ENCODE measurements at places on chromosomes 4 and X.

- DNase-seq = no peak
Observed at GRCh38 chrX:750263-750662, 119.7 kb downstream of the SHOX start.

GRCh38 chrX:17024886-17025285 lies 78.4 kb downstream of the REPS2 start:
- DNase-seq = no peak

DNA sequence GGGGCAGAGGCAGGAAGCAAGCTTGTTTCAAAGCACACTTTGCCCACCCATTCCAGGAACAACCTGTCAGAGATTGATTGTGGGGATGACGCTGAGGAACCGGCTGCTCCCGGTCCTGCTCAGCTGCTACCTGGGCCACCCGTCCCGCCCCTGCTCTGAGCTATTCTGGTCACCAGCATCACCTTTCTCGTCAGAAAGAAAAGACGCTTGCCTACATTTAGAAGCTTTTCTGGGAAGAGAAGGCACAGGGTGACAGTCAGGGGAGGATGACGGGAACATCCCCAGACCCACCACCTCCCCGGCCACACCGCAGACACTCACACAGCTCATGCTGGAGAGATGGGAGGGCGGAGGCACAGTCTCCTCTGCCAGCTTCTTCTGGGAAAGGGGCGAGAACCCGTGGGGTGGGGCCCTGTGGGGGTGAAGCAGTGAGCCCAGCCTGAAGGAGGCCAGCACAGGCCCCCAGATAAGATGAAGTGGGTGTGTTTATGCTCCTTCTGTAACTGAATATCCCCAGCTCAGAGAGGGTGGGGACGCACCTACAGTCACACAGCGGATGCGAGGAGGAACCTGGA lies 81.8 kb downstream of the CPZ start:
- no peak for DNase-seq

- DNase-seq = no peak
Observed at GRCh38 chr4:186780291-186781031, 56.8 kb upstream of the FAT1 start.

GRCh38 chr4:69214716-69215115 lies at the start of gene UGT2B11:
UGT2B11 (minus strand) TSS chr4:69214748; CDS start chr4:69214722, 26 bp downstream.
- DNase-seq = no peak

- peak; percentile 9 for DNase-seq
Observed at GRCh38 chr4:38803833-38804653, 548 bp downstream of the TLR1 start.

DNA sequence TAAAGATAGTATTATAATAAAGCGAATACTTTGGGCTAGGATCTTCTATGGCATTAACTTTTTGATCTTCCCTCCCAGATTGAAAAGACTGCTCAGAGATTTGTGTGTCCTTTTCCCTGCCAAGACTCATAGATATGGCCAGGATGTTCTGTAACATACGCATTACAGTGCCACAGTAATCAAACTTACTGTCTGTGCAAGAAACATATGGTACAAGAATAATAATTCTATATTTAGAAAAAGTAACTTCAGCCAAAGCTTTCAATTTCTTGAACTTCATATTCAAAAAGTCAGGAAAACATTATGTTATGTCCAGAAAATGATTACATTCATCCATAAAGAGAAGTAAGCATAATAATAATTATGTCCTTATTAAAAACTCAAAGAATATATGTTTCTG lies 100.9 kb upstream of the GUCY1A1 start:
- no peak for DNase-seq

DNA sequence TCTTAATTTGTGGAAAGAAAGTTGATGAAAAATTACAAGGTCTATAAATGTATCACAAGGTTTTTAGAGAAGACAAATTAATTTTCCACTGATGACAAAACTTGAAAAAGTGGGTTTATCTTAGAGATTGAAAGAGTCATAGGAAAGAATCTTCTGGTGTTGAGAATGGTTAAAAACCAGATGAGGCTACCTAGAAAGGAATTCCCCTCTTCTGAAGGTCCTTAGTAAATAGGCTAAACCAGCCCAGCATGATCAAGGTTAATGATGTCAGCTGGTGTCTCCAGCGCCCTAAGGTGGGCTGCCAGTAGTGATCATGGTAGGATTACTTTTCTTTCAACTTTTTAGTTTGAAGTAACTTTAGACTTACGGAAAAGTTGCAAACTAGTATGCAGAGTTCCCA lies 71.8 kb upstream of the PGRMC2 start:
- no peak for DNase-seq

GRCh38 chr4:176451443-176451842 lies 131.7 kb downstream of the SPCS3 start:
- DNase-seq = no peak

GRCh38 chrX:39774774-39775328 lies 322.9 kb downstream of the BCOR start:
- no peak for DNase-seq

DNA sequence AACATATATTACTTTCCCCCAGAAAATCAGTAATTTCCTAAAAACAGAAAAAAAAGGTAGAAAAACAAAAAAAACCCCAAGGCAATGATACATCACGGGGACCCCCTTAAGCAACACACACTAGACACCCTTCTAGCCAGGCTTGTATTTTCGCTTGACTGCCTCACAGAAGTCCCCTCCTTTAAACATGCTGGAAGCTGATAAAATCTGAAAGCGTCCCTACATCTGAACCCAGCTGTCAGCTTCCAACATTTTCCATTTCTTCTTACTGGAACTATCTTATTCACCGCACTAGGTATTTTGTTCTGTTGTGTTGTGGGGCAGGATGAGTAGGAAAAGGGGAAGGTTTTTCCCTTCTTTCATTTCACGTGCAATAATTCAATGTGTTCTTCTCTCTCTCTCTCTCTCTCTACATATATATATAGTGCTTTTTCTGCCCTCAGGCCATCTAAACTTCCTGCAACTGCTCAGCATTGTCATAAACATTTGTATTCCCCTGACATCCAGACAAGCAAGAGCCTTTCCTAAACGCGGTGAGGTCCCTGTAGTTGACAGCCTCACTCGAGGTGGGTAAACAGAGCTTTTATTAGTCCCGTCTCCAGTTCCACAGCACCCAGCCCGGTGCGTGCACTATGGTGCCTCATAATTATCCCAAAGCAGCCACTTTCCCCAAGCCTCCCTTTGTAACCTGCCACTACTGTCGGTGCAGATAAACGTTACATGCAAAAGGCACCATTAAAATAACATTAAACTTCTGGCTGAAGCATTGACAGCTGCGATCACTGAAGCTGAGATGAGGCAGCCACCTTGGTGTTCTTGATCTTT lies 82.5 kb downstream of the GATB start:
- DNase-seq = no peak

DNA sequence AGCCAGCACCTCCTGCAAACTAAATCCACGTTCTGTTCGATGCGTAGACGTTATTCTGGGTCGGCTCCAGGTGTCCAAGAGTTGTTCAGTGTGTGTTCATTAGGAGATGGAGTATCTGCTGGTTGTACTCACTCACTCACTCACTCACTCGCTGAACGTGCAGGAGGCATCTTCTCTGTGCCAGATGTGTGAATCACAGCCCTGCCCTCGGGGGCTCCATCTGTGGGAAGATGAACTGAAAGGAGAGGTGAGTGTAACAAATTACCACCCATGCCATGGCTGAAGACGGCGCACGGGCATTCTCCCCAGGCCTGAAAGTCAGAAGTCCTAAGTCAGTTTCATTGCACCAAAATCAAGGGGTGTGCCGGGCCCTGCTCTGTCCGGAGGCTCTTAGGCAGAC lies 16.1 kb downstream of the NSG1 start:
- DNase-seq = no peak

GRCh38 chrX:41733939-41734338 lies 10.0 kb downstream of the GPR82 start:
- DNase-seq = no peak

DNA sequence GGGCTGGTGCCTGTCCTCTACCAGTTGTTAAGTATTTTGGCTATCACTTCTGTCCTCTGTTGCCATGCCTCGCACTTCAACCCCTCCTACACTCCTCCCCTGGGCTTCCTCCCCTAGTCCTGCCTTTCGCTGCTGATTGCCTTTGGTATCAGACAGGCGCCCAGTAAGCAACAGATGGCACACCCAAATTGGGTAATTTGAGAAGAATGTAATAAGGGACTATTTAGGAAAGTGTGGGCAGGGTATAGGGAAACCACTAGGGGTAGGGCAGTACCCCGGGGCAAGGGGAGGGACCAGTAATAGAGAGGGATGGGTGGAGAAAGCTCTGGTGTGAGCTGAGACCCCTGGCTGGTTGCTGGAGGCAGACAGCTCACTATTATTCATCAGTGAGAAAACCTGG lies 172.7 kb upstream of the USP9X start:
- DNase-seq = no peak

DNA sequence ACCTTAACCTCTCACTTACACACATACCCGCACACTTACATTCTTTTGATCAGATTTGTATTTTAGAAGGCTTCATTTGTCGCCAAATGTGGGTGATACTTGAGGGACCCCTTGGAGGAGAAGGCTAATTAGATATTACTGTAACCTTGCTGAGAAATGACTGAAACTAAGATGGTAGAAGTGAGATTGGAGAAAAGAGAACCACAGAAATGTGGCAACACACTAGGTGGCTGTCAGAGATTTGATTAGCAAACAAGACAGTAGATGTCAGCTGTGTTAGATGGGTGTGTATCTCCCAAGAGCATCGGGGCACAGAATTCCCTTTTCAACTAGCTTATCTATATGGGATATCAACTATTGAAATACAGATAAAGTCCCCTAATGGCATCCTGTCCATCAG lies 149.3 kb upstream of the FABP2 start:
- DNase-seq = no peak

DNA sequence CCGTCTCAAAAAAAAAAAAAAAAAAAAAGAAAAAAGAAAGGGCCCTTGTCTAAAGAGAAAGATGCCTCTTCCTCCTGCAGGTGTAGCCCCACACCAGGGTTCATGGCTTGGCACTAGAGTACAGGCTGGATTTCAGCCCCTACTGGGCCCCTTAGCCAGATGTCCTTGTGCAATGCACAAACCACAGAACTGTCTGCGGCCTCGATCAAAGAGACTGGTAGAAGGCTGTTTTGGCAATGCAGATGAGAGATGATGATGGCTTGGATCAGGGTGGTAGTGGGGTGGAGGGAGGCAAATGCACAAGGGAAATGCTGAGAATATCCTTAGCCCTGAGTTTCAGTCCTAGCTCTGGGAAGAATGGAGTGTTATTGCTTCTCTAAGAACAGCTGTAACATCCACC lies 26.5 kb upstream of the TSR2 start:
- DNase-seq = no peak

DNA sequence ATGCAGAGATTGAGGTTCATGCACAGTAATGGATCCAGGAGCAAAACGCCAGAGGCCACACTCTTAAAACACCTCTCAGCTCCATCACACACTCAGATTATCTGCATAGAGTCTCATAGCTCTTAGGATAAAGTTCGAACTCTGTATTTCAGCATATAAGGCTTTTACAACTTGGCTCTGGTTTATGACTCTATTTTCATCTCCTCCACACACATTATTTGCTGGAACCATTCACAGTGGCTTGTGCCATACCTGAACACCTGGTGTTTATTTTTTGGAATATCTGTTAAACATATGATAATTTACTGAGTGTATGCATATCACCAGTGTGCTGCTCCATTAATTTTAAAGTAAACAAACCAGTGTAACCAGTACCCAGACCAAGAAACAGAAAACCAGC lies 27.2 kb downstream of the RASL11B start:
- no peak for DNase-seq

GRCh38 chrX:153774576-153775292 lies 6.1 kb upstream of the SRPK3 start:
- no peak for DNase-seq

GRCh38 chrX:53186351-53186750 lies 38.7 kb downstream of the KDM5C start:
- DNase-seq = no peak

DNA sequence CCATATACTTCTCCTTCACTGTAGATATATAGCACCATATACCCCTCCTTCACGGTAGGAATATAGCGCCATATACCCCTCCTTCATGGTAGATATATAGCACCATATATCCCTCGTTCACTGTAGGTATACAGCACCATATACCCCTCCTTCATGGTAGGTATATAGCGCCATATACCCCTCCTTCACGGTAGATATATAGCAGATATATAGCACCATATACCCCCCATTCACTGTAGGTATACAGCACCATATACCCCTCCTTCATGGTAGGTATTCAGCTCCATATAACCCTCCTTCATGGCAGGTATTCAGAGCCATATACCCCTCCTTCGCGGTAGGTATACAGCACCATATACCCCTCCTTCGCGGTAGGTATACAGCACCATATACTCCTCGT lies 12.5 kb downstream of the SNX25 start:
- DNase-seq = no peak

DNA sequence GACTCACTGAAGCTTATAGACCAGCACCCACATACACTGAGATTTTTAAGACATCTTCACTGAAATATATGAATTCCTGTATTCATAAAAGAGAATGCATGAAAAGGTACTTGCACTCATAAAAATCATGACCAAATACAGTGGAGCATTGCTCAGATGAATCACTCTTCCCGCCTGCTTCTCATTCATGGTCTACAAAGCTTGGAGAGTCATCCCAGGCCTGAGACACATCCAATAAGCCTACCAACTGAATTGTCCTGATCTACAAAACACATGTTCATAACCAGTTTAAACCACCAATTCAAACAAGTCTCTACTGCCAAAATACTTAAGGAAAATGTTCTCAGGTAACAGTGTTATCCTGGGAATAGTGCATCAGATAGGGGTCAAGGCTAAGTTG lies 38.1 kb downstream of the PROM1 start:
- no peak for DNase-seq

DNA sequence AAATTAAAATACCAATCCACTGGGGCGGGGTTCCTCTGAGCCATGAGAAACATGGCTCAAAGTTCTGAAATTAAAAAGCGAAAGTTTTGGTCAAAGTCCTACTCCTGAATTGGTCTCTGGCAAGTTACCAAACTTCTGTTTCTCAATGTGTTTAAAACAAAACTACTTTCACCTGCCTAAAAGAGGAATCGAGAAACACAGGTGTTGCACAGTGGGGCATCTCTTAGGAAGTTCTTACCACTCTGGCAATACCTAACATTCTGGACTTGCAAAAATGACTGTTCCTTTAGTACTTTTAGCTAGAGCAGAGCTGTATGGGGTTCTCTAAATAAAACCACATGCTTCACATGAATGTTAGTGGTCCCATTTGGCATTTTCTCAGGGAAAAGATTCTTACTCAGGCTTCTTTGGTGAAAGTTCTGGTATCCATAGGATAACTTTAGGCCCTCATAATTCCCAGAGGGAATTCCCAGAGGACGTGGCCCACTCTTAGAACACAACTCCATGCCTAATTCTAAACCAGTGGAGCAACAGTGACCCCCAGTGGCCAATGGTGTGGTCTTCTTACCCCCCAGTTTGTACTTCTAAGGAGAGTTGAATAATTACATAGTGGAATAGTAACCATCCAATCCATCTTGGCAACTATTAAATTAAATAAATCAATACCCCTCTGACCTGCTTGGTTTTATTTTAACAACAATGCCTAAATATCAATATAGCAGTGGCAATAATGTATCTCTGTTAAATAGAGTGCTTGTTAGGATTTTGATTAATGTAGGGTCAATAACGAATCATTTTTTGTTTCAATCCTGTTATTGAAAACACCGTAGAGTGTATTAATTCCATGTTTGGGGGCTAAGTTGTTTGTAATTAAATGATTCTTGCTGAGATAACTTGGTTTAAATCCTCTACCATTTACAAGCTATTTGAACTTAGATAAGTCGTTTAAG lies 21.9 kb downstream of the BMP3 start:
- DNase-seq = peak; percentile 24

- no peak for DNase-seq
Observed at GRCh38 chr4:30722359-30723200, 2.4 kb downstream of the PCDH7 start.
